WTC11 (cell line): ENCODE measurements at places on chromosomes 6 and 20. TPM values are rescaled to one million over a fixed set of nuclear protein-coding genes. Genes with fewer than 3 reads are reported as not detected.

DNA sequence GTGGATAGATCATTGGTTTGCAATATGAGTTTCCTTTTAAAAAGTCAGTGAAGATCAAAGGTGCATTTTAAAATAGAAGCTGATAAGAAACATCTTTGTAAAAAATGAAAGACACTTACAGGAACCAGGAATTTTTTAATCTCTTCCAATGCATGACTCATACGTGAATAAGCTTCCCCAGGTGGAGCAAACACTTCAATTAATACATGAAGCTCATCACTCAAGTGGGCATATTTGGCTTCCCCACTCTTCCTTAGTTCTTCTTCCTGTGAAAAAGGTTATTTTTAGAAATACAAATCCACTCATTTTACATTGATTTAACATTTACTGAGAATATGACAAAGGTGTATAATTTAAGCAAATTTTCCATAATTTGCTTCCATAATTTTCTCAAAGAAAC, 308.1 kb downstream of the KHDRBS2 start:
- peaks cover 15% of the 10 kb centered on the region for H3K4me1 ChIP-seq
- H3K36me3 ChIP-seq: no peaks in the 10 kb centered on the region
- H3K27ac ChIP-seq: no peak overlapping the region
- DNase-seq: no peak
- no peak overlapping the region for H3K4me3 ChIP-seq
- H3K27me3 ChIP-seq: no peaks in the 10 kb centered on the region

DNA sequence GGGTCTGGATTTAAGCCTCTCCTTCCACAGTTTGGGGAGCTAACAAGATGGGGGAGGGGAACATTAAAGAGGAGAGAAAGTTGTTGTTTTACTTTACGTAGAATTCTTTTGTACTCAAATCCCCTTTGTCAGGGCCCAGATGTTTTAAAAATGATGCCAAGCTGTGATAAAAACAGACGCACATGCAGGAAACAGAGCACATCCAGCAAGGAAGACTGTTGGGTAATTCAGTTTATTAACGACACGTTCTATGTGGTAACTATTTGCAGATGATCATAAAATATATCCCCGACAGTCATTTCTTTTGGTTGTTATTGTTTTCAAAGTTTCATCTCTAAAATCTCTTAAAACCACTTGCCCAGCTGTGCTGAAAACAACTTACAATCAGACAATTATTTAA, 307.0 kb upstream of the PRDM1 start:
- DNase-seq: no peak
- peaks cover 4% of the 10 kb centered on the region for H3K4me1 ChIP-seq
- no peaks in the 10 kb centered on the region for H3K27me3 ChIP-seq
- no peak overlapping the region for H3K27ac ChIP-seq
- H3K36me3 ChIP-seq: peaks cover 13% of the 10 kb centered on the region

- H3K4me1 ChIP-seq: no peaks in the 10 kb centered on the region
- H3K27me3 ChIP-seq: no peaks in the 10 kb centered on the region
- H3K27ac ChIP-seq: no peak overlapping the region
- H3K4me3 ChIP-seq: no peak overlapping the region
- no peak for DNase-seq
These were observed 34.1 kb downstream of the TREML1 start for GRCh38 chr6:41120058-41120457.

- no peak for DNase-seq
- H3K36me3 ChIP-seq: no peaks in the 10 kb centered on the region
- H3K4me1 ChIP-seq: peaks cover 22% of the 10 kb centered on the region
- no peak overlapping the region for H3K4me3 ChIP-seq
- H3K27me3 ChIP-seq: peaks cover 13% of the 10 kb centered on the region
- H3K27ac ChIP-seq: no peak overlapping the region
These were observed 29.3 kb upstream of the PRDM1 start for GRCh38 chr6:106056746-106057390.

- no peaks in the 10 kb centered on the region for H3K36me3 ChIP-seq
- H3K27ac ChIP-seq: no peak overlapping the region
- DNase-seq: no peak
- peaks cover 9% of the 10 kb centered on the region for H3K4me1 ChIP-seq
These were observed 517.3 kb upstream of the PTCHD4 start for GRCh38 chr6:48628316-48628715.

DNA sequence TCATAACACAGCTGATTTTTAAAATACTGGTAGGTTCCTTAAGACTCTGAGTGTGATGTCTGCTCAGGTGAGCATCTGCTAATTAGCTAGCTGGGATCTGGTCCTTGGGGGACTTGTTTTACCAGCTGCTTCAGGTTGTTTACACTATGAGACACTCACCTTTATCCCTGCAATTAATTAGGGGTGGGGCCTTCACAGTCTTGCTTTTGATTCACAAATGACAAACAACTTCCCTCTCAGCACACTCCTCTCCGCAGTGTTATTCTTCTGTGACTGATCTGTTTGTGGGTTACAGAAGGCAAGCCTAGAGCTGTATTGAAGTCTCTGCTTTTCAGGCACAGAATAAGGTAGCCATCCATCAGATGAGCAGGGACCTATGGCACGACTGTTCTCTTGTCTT, 62.0 kb upstream of the CD83 start:
- peaks cover 56% of the 10 kb centered on the region for H3K27me3 ChIP-seq
- no peak for DNase-seq
- H3K27ac ChIP-seq: no peak overlapping the region
- H3K4me3 ChIP-seq: no peak overlapping the region
- no peaks in the 10 kb centered on the region for H3K36me3 ChIP-seq
- H3K4me1 ChIP-seq: peaks cover 6% of the 10 kb centered on the region

- H3K27ac ChIP-seq: no peak overlapping the region
- peaks cover 22% of the 10 kb centered on the region for H3K27me3 ChIP-seq
- H3K4me3 ChIP-seq: no peak overlapping the region
- DNase-seq: no peak
These were observed 45.9 kb downstream of the NOL4L start for GRCh38 chr20:32539026-32539816.

- H3K27me3 ChIP-seq: no peaks in the 10 kb centered on the region
- no peak overlapping the region for H3K27ac ChIP-seq
- DNase-seq: no peak
- H3K4me3 ChIP-seq: no peak overlapping the region
These were observed 122.8 kb upstream of the MAFB start for GRCh38 chr20:40811660-40812414.

- no peaks in the 10 kb centered on the region; the same call in 1 of the 2 replicates for H3K36me3 ChIP-seq
- H3K27ac ChIP-seq: no peak overlapping the region; the same call in 1 of the 2 replicates
- no peaks in the 10 kb centered on the region for H3K4me1 ChIP-seq
- peak; percentile 73 for DNase-seq
- H3K4me3 ChIP-seq: no peak overlapping the region
These were observed 6.5 kb downstream of the TGM6 start for GRCh38 chr20:2387180-2387577.

DNA sequence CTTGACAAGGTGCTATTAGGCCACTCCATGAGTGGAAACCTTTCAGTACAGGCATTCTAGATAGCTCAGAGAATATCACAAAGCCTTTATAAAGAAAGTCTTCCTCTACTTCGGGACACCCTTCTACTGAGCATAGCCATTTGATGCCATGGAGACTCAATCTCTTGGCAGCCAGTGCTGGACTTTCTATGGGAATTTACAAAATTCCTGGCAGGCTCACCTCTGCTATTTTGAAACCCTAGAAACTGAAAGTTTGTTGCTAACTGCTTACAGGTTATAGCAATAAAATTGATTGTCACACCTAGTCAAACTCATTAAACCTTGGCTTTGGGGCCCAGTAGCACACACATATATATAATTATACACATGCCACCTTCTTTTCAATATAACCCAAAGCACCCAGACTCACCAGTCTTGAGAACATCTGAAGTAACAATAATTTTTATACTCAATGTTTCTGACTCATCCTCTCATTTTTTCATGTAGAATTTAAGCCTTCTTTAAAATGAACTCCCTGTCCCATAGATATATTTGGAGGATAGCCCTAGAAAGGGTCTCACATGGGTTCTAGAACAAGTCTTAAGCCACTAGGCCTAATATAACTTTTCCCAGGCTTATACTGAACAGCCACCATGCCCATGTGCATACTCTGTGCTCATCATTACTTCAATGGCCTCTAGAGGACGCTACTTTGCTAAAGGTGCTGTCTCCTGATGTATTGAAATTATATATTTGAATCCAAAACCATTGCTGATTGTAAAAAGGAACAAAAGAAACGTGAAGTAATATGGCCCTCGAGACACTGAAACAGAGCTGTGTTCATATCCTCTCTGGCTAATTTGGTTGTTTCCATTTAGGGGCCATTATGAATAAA, 368.1 kb upstream of the MARCKS start:
- H3K4me1 ChIP-seq: no peaks in the 10 kb centered on the region
- DNase-seq: no peak
- no peak overlapping the region for H3K4me3 ChIP-seq
- no peaks in the 10 kb centered on the region for H3K36me3 ChIP-seq

- H3K27ac ChIP-seq: peak overlapping the region; percentile 63
- H3K27me3 ChIP-seq: no peaks in the 10 kb centered on the region
- peaks cover 12% of the 10 kb centered on the region for H3K36me3 ChIP-seq
- H3K4me3 ChIP-seq: peak overlapping the region; percentile 26
- no peak for DNase-seq
These were observed 82.0 kb downstream of the WASF1 start for GRCh38 chr6:110097443-110097842.

GRCh38 chr6:43970068-43970912, 157.0 kb downstream of the MRPL14 start:
- peaks cover 30% of the 10 kb centered on the region for H3K4me1 ChIP-seq
- no peak for DNase-seq
- peaks cover 3% of the 10 kb centered on the region; the same call in 1 of the 2 replicates for H3K27me3 ChIP-seq
- no peak overlapping the region for H3K4me3 ChIP-seq
- no peak overlapping the region for H3K27ac ChIP-seq

DNA sequence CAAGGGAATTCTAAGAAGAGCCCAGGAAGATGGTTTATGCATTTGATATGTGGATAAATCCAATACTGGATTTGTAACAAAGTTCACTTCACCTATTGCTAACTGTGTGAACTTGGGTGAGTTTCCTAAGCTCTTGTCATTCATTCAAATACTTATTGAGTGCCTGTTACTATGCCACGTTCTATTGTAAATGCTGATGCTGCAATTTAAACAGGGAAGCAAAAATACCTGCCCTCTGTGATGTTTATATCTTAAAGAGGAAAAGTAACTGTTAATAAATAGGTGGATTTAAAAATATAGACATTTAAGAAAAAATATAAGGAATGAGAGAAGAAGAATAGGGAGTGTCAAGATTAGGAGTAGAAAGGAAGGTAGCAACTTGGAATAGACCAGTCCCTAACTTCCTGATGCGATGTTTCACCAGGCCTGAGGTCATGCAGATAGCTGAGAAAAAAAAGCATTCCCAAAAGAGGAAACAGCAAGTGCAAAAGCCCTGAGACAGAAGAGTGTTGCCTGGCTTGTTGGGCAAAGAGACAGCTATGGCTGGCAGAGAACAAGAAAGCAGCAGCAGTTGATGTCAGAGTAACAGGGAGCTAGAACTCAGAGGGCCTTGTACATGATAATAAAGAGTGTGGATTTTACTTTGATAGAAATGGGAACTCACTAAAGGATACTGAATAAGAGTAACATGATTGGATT, 54.3 kb upstream of the TCF21 start:
- no peaks in the 10 kb centered on the region for H3K27me3 ChIP-seq
- H3K4me3 ChIP-seq: no peak overlapping the region
- no peak for DNase-seq
- H3K4me1 ChIP-seq: peaks cover 6% of the 10 kb centered on the region
- H3K36me3 ChIP-seq: no peaks in the 10 kb centered on the region
- H3K27ac ChIP-seq: no peak overlapping the region

DNA sequence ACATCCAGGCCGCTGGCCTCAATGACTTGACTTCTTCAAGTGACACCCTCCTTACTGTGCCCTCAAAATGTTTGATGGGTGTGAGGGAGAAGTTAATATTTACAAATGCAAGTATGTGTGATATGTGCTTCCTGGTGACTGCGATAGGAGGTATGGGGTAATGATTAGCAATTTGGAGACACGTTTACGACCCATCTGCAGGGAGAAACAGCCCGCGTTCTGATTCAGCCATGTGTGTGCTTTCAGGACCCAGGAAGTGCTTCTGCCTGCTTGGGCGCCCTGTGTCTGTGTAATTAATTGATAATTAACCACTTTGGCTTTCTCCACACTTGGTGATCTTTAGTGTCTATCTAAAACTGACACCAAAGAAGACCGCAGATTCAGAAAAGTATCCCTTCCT, 25.0 kb downstream of the SIRPA start:
- no peaks in the 10 kb centered on the region; the same call in 1 of the 2 replicates for H3K27me3 ChIP-seq
- peaks cover 13% of the 10 kb centered on the region for H3K36me3 ChIP-seq
- H3K27ac ChIP-seq: no peak overlapping the region; the same call in 1 of the 2 replicates
- peaks cover 27% of the 10 kb centered on the region for H3K4me1 ChIP-seq
- H3K4me3 ChIP-seq: no peak overlapping the region

- DNase-seq: no peak
- H3K27ac ChIP-seq: peak overlapping the region; percentile 100
- no peaks in the 10 kb centered on the region for H3K36me3 ChIP-seq
These were observed 24.8 kb upstream of the CCND3 start for GRCh38 chr6:41966214-41966920.

- H3K27ac ChIP-seq: no peak overlapping the region
- H3K4me3 ChIP-seq: no peak overlapping the region
- H3K27me3 ChIP-seq: no peaks in the 10 kb centered on the region
- DNase-seq: no peak
- no peaks in the 10 kb centered on the region for H3K36me3 ChIP-seq
These were observed 119.9 kb downstream of the RNF144B start for GRCh38 chr6:18507018-18507415.

- no peak overlapping the region for H3K4me3 ChIP-seq
- H3K36me3 ChIP-seq: no peaks in the 10 kb centered on the region
- peaks cover 4% of the 10 kb centered on the region for H3K4me1 ChIP-seq
- H3K27ac ChIP-seq: no peak overlapping the region
These were observed 4.3 kb upstream of the ARG1 start for GRCh38 chr6:131568726-131569125.

GRCh38 chr20:17493173-17493572, 38.0 kb downstream of the BFSP1 start:
- no peaks in the 10 kb centered on the region for H3K4me1 ChIP-seq
- H3K27ac ChIP-seq: no peak overlapping the region
- no peaks in the 10 kb centered on the region for H3K36me3 ChIP-seq
- DNase-seq: no peak

GRCh38 chr6:9412951-9413559, 977.7 kb upstream of the SLC35B3 start:
- H3K36me3 ChIP-seq: no peaks in the 10 kb centered on the region
- 0 out of 2 replicates have a peak, but pooled peaks cover 2% of the 10 kb centered on the region for H3K4me1 ChIP-seq
- no peaks in the 10 kb centered on the region for H3K27me3 ChIP-seq
- peak; percentile 57 for DNase-seq
- no peak overlapping the region for H3K27ac ChIP-seq
- no peak overlapping the region for H3K4me3 ChIP-seq

Gene TRIM31
- 0.11 to 0.16 TPM (median 0.13 TPM) in 3 replicates for total RNA-seq

Gene HLA-DPB1
- total RNA-seq: 18.0 to 23.9 TPM (median 21.3 TPM) in 3 replicates

Gene SLC32A1
- 0.09 to 0.37 TPM (median 0.25 TPM) in 3 replicates for total RNA-seq

Gene PSMB9
- total RNA-seq: 1.8 to 4.3 TPM (median 4.0 TPM) in 3 replicates

Gene GCNT2
- total RNA-seq: 51.2 to 66.7 TPM (median 62.7 TPM) in 3 replicates

Gene TDP2
- 43.5 to 49.1 TPM (median 45.8 TPM) in 3 replicates for total RNA-seq

Gene PDE7B
- total RNA-seq: 0.05 TPM in 1 of 3 replicates, not detected in the others

Gene DDX43
- total RNA-seq: 0.39 to 0.68 TPM (median 0.60 TPM) in 3 replicates

Gene PNPLA1
- total RNA-seq: not detected in 3 replicates

Gene GHRH
- 0.74 TPM in 1 of 3 replicates, not detected in the others for total RNA-seq

Gene STK4
- 36.0 to 41.2 TPM (median 37.9 TPM) in 3 replicates for total RNA-seq

Gene TINAG
- not detected in 3 replicates for total RNA-seq

Gene SEMG1
- total RNA-seq: 2.0 to 2.9 TPM (median 2.1 TPM) in 3 replicates

Gene IL17A
- total RNA-seq: not detected in 3 replicates

Gene CD109
- total RNA-seq: 3.5 to 4.5 TPM (median 4.0 TPM) in 3 replicates

Gene RIPPLY2
- total RNA-seq: 0.66 to 2.2 TPM (median 2.1 TPM) in 3 replicates

Gene PRSS16
- 18.5 to 21.1 TPM (median 19.3 TPM) in 3 replicates for total RNA-seq
